ENCODE measurements at places on chromosomes 12 and 14.
A peak's percentile ranks its signal among the peaks of the same experiment; 100 is the strongest.

- DNase-seq: no peak
These were observed 20.4 kb downstream of the NINJ2 start for GRCh38 chr12:642633-643474.

DNA sequence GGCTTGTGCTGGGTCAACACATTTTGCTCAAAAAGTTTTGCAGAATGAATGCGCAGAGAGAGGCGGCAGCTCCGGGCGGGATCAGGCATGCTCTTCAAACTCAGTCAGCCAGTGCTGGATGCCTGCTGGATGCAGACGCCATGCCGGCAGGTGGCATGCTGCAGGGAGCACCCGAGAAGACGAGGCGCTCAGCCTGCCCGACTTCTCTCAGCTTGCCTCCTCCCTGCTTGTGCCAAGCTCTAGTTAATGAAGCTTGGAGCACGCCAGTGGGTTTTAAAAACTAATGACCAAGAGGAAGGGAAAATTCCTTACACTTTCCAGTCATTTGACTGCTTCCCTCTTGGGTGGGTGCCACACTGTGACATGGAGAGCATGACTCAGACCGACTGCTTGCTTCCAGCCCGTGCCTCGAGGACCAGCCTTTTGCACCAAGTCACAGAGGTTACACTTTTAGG, 39.8 kb downstream of the SLC24A4 start:
- no peak for DNase-seq

DNA sequence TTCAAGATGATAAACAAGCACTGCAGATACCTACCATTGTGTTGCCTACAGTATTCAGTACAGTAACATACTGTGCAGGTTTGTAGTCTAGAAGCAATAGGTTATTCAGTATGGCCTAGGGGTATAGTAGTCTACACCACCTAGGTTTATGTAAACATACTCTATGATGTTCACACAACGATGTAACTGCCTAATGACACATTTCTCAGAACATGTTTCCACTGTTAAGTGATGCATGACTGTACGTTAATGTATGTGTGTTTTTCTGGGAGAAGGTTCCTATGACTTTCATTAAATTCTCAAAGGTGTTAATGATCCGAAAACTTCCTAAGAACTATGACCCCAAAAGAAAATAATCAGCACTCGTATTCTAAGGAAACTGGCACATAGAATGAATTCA, 20.9 kb upstream of the CALM1 start:
- DNase-seq: no peak

GRCh38 chr14:100838493-100839314, 12.8 kb downstream of the MEG3 start:
- no peak for DNase-seq

GRCh38 chr14:85415015-85415712, 114.8 kb upstream of the FLRT2 start:
- peak; percentile 93 for DNase-seq

GRCh38 chr12:20415641-20416040, 47.3 kb downstream of the PDE3A start:
- no peak for DNase-seq

GRCh38 chr12:68831272-68831671, 23.3 kb downstream of the MDM2 start:
- DNase-seq: no peak

GRCh38 chr12:92735131-92735721, 32.4 kb downstream of the PLEKHG7 start:
- DNase-seq: peak; percentile 64

- no peak for DNase-seq
These were observed 167.4 kb upstream of the RGS6 start for GRCh38 chr14:71764701-71765382.

DNA sequence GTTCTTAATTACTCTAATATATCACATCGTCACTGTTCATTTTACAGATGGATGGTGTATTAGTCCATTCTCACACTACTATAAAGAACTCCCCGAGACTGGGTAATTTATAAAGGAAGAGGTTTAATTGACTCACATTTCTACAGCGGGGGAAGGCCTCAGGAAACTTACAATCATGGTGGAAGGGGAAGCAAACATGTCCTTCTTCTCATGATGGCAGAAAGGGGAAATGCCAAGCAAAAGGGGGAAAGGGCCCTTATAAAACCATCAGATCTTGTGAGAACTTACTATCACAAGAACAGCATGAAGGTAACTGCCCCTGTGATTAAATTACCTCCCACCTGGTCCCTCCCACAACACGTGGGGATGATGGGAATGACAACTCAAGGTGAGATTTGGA, 6.5 kb downstream of the TMBIM4 start:
- no peak for DNase-seq

GRCh38 chr12:108675792-108676191, 42.1 kb upstream of the SELPLG start:
- no peak for DNase-seq

GRCh38 chr14:67447033-67447381, 35.0 kb upstream of the PLEK2 start:
- no peak for DNase-seq

GRCh38 chr12:69719336-69720316, 19.0 kb upstream of the RAB3IP start:
- DNase-seq: no peak

- DNase-seq: no peak
These were observed 47.7 kb upstream of the MBIP start for GRCh38 chr14:36367985-36368774.

DNA sequence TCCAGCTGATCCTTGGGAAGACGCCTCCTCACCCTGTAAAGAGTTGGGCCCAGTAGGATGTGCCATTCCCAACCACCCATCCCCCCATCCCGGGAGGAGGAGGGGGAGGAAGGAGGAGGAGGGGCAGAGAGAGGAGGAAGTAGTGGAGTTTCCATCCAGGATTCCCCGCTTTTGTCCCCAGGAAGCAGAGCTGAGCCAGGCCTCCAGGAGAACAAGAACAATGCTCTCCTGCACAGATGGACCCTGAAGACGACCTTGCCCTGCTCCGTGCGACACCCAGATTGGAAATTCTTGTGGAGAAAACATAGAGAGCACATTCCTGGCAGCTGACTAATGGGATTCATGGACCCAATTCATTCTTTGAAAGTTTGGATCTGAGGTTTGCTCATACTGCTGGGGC, 132.3 kb upstream of the CRY1 start:
- no peak for DNase-seq

DNA sequence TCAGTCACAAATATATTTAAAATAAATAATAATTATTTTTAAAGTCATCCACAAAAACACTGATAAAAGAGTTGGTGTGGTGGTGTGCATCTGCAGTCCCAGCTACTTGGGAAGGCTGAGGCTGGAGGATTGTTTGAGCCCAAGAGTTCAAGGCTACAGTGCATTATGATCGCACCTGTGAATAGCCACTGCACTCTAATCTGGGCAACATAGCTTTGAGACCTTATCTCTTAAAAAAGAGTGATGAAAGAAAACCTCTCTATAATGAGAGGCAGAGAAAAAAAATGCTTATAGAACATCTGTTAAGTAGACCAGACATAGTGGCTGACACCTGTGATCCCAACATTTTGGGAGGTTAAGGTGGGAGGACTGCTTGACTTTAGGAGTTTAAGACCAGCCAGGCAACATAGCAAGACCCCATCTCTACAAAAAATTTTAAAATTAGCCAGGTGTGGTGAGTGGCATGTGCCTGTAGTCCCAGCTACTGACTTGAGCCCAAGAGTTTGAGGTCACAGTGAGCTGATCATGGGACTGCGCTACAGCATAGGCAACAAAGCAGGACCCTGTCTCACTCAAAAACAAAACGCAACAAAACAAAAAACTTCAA, 50.5 kb downstream of the RALGAPA1 start:
- no peak for DNase-seq

GRCh38 chr12:12008931-12009611, 61.7 kb upstream of the BCL2L14 start:
- DNase-seq: no peak

DNA sequence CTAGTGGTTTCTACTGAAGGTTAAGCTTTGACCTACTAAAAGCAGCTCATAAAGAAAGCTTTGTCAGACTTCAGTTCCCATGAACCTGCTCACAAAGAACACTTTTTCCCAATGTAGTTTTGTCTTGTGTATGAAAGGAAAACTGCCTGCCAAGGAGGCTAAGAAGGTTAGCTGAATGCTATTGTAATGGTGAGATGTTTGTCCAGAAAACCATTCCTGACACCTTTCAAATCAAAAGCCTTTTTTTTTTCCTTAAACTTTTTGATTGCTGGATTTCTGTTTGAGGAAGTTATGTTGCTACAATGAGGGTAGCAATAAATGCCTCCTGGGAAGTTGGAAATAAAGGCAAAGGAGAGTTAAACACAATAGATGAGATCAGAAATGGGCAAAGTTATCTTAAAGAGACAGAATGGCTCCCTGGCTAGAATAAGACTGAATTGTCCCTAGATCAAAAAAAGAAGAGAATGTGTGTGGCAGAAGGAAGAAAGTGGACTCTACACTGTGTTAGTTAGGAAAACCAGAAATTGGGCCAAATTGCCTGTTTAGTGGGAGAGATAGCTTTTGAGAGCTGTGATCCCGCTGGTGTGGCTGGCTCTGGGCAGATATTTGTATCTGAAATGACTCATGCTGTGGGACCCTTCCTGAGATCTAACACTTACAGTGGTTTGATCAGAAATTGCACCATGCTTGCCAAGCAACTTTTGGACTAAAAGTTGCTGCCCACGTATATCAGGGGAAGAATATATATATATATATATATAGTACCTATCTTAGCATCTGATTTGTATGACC, 27.5 kb downstream of the TECPR2 start:
- DNase-seq: no peak

DNA sequence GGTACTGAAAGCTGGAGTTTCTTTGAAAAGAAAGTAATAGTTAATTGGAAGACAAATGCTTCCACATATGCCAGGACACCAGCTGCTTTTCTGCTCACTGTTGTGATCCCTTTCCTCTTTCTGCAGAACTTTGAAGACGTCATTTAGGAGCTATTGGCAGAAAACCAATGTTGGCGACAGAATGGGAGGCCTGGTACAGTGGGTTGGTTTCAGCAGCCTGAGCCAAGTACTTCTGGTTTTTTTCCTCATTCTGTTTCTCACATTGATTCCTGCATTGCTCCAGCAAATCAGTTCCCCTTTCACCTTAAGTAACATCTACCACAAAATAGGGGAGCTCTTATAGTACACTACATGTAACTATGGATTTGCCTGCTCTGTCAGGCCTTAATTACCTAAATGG, 96.9 kb downstream of the FIGNL2 start:
- no peak for DNase-seq

DNA sequence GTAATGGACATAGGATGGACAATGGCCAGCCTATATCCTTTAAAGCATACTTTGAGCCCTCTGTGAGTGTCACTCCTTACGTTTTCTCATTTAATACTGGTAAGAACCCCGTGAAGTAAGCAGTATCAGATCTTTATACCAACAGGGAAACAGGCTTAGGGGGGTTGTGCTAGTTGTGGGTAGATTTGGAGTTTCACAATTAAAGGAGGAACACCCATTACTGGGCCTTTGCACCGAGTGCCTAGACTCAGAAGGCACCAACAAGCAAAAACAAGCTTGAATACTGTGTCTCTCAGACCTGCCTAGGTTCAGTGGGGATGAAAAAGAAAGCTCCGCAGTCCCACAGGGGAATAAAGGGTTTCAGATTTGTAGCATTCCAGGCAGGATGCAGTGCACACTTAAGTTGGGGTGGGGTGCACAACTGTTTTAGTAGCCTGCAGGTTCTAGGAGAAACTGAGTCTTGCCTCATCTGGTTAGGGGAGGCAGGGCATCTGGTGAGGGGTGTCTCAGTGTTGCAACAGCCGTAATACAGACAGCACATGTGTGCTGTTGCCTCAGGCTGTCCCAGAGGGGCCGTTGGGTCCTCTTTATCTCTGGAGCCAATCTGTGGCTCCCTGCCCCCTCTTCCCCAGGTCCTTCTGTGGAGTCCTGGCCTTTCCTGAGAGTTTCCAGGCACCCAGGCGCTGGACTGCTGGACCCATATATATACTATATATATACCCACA, 51.2 kb downstream of the IRAK3 start:
- no peak for DNase-seq

GRCh38 chr12:22051114-22051698, 5.2 kb downstream of the CMAS start:
- no peak for DNase-seq

- DNase-seq: no peak
These were observed 161.9 kb upstream of the RASSF8 start for GRCh38 chr12:25796523-25797000.

DNA sequence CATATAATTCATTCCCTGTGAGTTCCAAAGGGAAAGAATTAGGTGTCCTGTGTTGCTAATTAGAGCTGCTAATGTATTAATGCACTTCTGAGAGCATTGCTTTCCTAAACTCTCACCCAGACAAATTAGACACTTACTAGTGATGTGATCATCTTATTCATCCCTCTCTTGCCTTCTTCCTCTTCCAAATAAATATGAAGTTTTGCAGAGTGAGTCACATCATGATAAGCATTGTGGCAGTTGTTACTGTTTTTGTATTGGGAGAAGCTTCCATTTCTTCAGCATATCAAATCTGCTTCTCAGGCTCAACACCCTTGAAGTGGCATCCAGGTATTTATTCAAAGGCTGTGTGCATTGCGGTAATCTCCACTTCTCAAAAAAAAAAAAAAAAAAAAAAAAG, 37.3 kb upstream of the E2F7 start:
- no peak for DNase-seq

DNA sequence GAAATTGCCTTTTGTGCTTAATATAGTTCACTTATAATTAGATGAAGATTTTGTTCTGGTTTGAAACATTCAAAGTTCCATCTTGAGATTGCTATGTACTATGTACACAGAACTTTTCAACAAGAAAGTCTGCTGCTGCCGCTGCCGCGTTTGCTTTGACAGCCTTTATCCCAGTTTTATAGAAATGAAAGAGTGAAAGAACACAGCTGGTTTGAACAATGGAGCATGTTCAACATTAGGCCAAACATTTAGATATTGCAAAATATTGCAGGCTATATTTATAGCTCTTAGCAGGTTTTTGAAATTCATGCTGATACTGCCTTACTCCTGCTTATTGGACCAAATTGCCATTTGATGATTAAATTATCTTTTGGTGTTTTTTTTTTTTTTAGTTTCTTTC, 299.8 kb upstream of the PRKD1 start:
- no peak for DNase-seq

DNA sequence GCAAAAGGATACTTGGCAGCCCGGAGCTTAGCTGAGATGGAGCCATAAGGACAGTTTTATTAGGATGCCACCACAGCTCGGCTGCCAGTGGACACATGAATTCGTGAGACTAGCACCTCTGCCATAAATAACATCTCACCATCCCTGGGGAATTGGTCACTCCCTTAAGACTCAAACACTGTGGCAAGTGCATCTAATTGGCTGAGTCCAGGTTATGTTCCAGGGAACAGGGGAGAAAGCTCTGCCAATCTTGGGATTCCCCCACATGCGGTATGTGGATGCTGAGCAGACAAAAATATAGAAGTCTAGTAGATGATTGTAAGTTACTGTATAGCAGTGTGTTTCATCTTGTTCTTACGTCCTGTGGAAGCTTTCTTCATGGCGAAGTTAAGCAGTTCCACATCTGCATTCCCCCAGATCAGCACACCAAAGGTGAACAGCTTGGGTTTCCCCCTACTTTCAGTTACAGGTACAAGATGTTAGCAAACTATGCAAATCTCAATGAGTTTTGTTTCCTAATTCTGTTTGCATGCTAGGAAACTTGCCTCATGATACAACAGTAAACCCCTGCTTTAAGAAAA, 131.1 kb downstream of the ETV6 start:
- no peak for DNase-seq

- no peak for DNase-seq
These were observed at the start of gene PLEKHG3 for GRCh38 chr14:64704143-64704742. Gene PLEKHG3 (plus strand): TSS chr14:64704424. CDS start chr14:64727632, 23,208 bp downstream.

GRCh38 chr14:88044776-88045446, 40.0 kb downstream of the GPR65 start:
- no peak for DNase-seq
